Dorsolateral prefrontal cortex (tissue), 122 donors: ENCODE measurements at places on chromosomes 12 and 14. TPM values are rescaled to one million over a fixed set of nuclear protein-coding genes. Genes with fewer than 3 reads are reported as not detected.
A peak's percentile ranks its signal among the peaks of the same experiment; 100 is the strongest.

NKX2-1 gene
- total RNA-seq: 0.29 TPM

KRT83 gene
- total RNA-seq: 0.49 TPM

SLC10A1 gene
- not detected for total RNA-seq

ZBTB42 gene
- total RNA-seq: 0.81 TPM

RIPK3 gene
- 2.0 TPM for total RNA-seq

ITPR2 gene
- total RNA-seq: 74.3 TPM

NANOG gene
- total RNA-seq: 0.77 TPM

RBMS2 gene
- total RNA-seq: 30.0 TPM

RERGL gene
- total RNA-seq: 5.0 TPM

PRR4 gene
- 11.7 TPM for total RNA-seq

KNTC1 gene
- total RNA-seq: 9.8 TPM

TGM1 gene
- total RNA-seq: 10.5 TPM

RAD51AP1 gene
- total RNA-seq: 1.8 TPM

- no peak for DNase-seq
These were observed 1.5 kb downstream of the RAB35 start for GRCh38 chr12:120115066-120115465.

GRCh38 chr14:58730792-58731464, 93.2 kb downstream of the DACT1 start:
- DNase-seq: no peak

- no peak for DNase-seq
These were observed 60.9 kb downstream of the ELK3 start for GRCh38 chr12:96255077-96255476.

- no peak for DNase-seq
These were observed 10.1 kb upstream of the SAV1 start for GRCh38 chr14:50678163-50678562.

DNA sequence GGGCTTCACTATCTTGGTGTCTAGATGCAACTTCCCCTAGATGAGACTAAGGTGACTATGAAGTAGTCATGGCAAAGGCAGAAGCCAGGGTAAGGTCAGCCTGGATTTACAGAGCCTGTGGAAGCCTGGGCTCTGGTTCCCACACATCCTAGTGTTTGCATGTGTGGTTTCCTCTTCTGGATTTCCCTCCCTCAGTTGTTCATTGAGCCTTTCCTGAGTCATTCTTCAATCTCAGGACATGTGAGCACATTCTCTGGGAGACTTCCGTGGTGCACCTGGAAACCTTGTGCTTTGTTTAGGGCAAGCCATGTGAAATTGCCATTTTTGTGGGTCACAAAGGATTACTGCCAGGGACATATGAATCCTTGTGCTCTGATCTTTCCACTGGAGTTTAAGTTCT, 236.6 kb downstream of the C12orf75 start:
- DNase-seq: no peak

DNA sequence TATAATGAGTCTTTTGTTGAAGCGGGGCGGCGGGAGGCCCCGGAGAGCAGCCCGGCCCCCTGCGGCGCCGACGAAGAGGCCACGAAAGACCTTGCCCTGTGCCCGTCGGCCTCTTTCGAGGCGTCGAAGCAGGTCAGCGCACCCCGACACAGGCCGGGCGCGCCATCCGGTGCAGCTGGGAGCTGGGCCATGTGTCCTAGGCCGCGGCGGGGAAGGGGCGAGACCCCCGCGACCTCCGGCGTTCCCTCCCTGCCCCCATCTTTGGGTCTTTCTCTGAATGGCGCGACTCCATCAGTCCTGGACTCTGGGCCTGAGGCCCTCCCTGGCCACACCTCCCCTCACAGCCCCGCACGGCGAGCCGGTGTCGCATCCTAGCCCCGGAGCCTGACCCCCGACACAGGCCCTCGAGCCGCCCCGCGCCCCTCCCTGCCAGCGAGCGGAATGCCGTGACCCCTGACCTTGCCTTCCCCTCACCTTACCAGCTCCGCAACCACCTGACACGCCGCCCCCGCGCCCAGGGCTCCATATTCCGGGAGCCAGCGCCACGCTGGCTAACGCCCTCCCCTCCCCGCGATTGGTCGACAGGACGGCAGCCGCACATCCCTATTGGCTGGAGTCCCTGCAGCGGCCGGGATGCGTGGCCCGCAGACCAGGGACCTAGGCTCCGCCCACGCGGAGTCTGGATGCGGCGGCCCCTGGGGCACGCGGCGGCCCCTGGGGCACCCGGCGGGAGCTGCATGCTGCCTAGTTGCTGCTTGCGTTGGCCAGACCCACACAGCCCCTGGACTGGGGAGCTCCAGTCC, at the start of gene SLC11A2:
SLC11A2 (minus strand) TSS at position 549 of the 803 bp plus-strand sequence. CDS start 15,656 bp downstream, outside the sequence.
- peak; percentile 97 for DNase-seq

DNA sequence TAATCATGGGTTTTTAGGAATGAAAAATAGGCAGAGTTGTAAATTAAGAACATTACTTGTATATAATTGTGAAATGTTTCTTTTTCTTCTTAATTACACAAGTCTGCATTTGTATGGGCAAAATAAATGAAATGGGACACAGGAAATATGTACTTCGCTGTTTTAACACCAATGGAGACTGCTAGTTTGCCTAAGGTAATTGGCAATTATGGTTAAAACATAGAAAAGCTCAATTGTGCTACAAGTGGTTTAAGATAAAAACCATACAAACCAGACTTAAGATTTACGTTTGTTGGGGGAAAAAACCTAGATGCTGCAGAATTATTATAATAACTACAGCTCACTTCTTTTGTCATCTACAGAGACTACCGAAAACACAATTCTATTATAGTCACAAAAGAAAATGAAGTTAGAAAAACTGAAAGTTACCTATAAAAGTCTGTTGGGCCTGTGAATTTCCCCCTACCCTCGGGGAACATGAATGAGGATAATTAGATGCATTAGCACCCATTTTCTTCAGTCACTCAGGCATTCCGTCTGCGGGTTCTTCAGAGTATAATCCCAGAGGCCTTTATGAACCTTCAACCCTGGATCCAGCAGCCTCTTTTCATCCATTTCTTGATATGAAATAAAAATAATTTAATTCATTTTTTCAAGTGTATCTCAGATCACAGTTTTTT, 37.2 kb downstream of the BTBD7 start:
- DNase-seq: no peak

GRCh38 chr14:74141703-74142102, 56.9 kb downstream of the LIN52 start:
- DNase-seq: no peak

- no peak for DNase-seq
These were observed 444.1 kb downstream of the TRHDE start for GRCh38 chr12:72716221-72716620.

GRCh38 chr14:50607181-50607580, 47.2 kb downstream of the ATL1 start:
- DNase-seq: no peak

DNA sequence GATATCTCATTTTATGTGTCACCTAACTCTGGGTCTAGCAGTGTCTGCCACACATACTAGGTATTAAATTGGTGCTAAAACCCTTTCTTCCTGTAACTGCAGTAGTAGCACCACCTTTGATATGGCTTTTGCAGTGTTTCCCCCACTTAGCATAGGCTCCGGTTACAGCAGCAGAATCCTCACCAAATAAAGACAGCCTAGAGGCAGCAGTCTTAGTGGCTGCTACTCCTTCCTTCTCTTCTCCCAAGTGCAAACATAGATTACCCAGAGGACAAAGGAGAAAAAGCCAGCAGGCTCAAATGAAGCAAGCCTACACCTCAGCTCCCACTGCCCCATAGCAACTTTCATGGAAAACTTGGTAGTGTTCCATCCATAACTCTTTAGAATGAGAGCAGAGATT, 30.1 kb upstream of the ABCC9 start:
- DNase-seq: no peak

DNA sequence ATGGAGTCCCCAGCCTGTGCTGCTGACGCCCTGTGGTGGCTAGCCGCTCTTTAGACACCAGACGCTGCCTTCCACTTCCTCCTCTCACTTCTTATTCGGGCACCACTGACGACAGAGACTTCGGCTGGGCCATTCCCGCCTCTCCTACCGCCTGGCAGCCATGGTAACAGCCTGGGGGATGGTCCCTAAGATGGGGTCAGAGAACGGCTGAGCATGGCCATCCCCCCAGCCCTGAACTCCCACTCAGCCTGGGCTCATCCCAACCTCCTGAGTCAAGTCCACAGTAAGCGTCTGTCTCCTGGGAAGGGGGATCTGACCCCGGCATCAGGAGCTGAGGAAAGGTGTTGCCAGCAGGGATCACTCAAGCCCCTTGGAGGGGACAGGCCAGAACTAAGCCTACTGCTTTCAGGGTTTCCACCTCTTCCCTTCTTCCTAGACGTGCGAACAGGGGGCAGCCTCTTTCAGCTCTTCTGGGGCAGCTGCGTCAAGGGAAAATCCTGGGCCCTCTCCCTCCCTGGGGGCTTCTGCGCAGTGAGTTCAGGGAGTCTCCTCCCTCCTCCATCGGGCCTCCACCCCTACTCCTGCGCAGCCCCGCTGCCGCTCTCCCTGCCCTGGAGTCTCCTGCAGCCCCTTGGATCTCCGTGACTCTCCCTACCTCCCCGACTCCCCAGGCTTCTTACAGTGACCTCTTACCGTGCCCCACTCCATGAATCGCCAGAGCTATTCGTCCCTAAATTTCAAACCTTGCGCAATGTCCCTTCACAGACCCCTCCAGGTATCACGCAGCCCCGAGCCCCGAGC, 643 bp upstream of the TAMALIN start:
- peak; percentile 47 for DNase-seq

DNA sequence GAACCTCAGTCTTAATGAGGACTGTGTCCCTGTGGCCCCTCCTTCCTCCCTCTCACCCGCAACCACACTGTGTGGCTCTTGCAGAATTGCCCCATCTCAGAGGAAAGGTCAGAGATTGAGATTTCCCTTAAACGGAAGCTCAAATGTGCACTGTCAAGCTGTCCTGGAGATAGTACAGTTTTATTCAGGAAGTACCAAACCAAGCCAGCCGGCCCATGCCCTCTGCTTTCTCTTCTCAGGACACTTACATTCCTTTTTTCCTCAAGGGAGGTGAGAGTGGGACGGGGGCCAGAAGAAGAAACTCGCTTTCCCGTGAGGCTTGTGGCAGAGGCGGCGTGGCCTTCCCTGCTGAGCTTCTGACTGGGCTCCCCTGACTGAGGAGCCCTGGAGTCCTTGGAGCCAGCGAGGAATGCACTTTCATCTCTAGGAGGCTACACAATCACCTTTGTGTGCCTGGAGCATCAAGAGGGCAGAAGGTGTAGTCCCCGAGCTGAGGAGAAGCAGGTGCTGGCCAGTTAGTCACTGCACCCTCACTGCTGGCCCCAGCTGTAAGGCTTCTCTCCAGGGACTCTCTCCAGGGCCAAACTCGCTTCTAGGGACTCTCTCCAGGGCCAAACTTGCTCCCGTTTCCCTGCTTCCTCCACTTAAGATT, 24.1 kb upstream of the ATP2A2 start:
- no peak for DNase-seq

DNA sequence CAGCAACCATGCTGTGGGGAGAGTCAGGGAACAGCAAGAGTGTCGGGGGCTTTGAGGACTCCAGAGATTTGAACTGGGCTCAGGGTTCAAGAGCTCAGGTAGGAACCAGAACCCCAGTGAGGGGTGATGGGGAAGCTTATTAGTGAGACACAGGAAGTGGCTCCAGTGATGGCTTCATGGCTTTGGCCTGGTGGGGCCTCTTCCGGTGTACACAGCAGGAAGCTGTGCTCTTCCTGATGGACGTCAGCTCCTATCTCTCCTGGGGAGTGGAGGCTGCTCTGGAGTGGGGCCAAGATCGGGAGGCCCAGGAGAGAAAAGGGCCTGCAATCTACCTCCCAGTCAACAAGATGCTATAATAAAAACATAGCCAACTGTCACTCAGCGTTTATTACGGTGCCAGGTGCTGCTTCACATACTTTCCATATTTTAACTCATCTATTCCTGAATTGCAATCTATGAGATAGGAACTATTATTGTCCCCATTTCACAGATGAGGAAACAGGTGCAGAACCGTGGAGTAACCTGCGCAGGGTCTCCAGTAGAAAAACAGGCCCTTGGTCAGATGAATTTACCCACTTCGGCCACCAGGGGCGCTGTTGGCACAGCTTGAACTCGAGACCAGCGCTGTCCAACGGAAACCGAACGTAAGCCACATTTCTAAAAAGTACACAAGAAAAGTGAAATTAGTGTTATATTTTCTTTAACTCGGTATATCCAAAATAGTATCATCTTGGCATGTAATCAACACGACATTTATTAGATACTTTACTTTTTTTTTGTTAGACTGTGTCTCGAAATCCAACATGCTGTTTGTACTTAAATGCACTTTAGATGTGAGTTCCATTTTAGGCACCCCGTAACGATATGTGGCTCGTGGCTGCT, 63.6 kb upstream of the DLK1 start:
- no peak for DNase-seq

GRCh38 chr14:64845878-64846277, 33.8 kb downstream of the SPTB start:
- no peak for DNase-seq

- DNase-seq: no peak
These were observed 188.0 kb upstream of the SLC16A7 start for GRCh38 chr12:59407799-59408198.

GRCh38 chr14:88599761-88600439, 37.1 kb downstream of the ZC3H14 start:
- DNase-seq: no peak

DNA sequence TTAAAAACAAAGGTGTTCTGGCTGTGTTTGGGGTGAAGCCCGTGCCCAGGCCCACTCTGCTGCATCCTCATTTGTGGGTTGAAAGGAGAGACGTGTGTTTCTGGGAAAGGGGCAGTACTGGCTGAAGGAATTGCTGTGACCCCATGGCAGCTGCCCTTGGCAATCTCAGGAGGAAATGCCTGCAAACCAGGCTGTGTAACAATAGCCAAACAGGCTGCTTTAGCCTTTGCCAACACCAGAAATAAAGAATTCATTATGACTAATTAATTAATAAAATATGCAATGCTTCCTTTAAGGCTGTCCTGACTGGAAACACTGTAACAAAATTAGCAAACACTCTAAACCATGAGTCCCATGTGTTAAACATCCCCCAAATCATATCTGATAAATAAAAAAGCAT, 53.0 kb upstream of the KRR1 start:
- no peak for DNase-seq

GRCh38 chr12:57515934-57516541, 4.3 kb downstream of the DDIT3 start:
- DNase-seq: no peak

- no peak for DNase-seq
These were observed 47.9 kb downstream of the CDK17 start for GRCh38 chr12:96352161-96352835.

DNA sequence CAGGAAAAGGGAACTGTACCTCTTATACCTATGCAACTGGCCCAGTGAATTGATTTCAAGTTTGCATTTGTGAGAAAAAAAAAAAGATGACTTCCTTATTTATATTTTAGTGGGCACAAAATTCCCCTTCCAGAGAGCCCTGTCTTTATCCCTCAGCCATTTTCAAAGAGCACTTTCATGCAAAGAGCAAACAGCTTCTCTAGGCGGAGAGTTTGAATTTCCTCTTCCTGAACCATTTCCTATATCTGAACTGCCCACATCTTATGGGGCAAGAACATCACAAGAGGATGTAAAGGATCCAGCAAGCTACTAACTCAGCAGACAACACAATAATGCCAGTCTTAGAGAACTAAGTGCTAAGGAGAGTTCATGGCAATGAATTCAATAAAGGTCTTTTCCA, 22.3 kb upstream of the PLXNC1 start:
- no peak for DNase-seq

- no peak for DNase-seq
These were observed 5.6 kb downstream of the OR10P1 start for GRCh38 chr12:55642267-55642666.

- no peak for DNase-seq
These were observed 4.1 kb downstream of the OTX2 start for GRCh38 chr14:56805992-56806727.

- no peak for DNase-seq
These were observed 1022.9 kb downstream of the LRFN5 start for GRCh38 chr14:42629553-42629952.

GRCh38 chr14:105430565-105430964, 10.9 kb downstream of the MTA1 start:
- no peak for DNase-seq
